ENCODE measurements at places on chromosomes 1 and 21. TPM values are rescaled to one million over a fixed set of nuclear protein-coding genes. Genes with fewer than 3 reads are reported as not detected.

- H3K4me3 ChIP-seq, result no peak overlapping the region
- no peaks in the 10 kb centered on the region for H3K36me3 ChIP-seq
- no peaks in the 10 kb centered on the region for H3K27me3 ChIP-seq
- no peak overlapping the region for H3K27ac ChIP-seq
- no peaks in the 10 kb centered on the region for H3K4me1 ChIP-seq
These were observed 22.3 kb downstream of the TRIM33 start for GRCh38 chr1:114488739-114489138.

- no peaks in the 10 kb centered on the region for H3K36me3 ChIP-seq
- no peak overlapping the region for H3K4me3 ChIP-seq
- H3K27me3 ChIP-seq, result no peaks in the 10 kb centered on the region
These were observed 247.4 kb downstream of the MATN1 start for GRCh38 chr1:30475966-30476365.

DNA sequence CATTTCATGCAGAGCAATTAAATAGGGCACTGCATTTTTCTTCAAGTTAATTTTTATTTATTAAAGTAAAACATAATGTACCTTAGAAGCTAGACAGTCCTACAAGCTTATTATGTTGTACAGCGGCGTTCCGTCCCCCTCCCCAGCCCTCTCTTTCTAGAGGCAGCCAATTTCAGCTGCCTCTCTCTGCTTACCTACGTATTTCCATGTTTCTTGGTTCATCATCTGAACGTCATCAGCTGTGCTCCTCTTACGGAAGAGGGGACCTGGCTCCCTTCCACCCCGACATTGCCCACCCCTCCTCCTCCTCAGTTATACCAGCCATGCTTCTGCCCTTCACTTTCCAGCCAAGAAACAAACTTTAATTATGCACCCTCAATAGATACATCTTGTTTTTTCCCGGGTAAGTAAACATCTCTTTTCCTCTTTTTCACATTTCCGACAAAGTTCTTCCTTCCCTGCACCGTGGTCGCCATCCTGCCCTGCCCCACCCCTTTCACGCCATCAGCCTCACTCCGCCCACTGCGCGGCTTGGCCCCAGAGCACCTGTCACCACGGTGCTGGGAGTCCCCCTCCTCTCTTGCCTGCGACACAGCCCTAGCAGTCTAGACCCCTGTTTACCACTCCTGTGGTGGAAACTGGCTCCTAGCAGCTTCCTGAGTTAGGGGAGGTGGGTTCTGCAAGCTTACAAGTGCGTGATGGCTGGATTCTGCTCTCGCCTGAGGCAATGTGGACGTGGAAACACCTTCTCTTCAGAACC lies 57.9 kb downstream of the SLC37A1 start:
- H3K27ac ChIP-seq, result no peak overlapping the region
- no peak overlapping the region for H3K4me3 ChIP-seq
- no peaks in the 10 kb centered on the region for H3K27me3 ChIP-seq
- peaks cover 42% of the 10 kb centered on the region for H3K36me3 ChIP-seq

DNA sequence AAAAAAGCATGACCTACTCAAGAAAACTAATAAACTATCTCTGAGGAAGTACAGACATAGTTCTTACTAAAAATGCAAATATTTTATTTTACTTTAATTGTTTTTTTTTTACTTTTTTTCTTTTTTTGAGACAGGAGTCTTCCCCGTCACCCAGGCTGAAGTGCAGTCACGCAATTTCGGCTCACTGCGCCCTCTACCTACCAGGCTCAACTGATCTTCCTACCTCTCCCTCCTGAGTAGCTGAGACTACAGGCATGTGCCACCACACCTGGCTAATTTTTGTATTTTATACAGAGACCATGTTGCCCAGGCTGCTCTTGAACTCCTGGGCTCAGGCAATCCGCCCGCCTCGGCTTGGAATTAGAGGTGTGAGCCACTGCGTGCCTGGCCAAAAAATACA lies 1263.1 kb downstream of the KCNT2 start:
- H3K4me1 ChIP-seq, result no peaks in the 10 kb centered on the region
- H3K36me3 ChIP-seq, result no peaks in the 10 kb centered on the region
- no peak overlapping the region for H3K4me3 ChIP-seq
- H3K27ac ChIP-seq, result no peak overlapping the region
- H3K27me3 ChIP-seq, result no peaks in the 10 kb centered on the region

- H3K27ac ChIP-seq, result no peak overlapping the region
- no peaks in the 10 kb centered on the region for H3K27me3 ChIP-seq
- H3K4me3 ChIP-seq, result no peak overlapping the region
- peaks cover 3% of the 10 kb centered on the region for H3K36me3 ChIP-seq
- no peaks in the 10 kb centered on the region for H3K4me1 ChIP-seq
- no peak for DNase-seq
These were observed 31.1 kb downstream of the PADI6 start for GRCh38 chr1:17403081-17403480.

DNA sequence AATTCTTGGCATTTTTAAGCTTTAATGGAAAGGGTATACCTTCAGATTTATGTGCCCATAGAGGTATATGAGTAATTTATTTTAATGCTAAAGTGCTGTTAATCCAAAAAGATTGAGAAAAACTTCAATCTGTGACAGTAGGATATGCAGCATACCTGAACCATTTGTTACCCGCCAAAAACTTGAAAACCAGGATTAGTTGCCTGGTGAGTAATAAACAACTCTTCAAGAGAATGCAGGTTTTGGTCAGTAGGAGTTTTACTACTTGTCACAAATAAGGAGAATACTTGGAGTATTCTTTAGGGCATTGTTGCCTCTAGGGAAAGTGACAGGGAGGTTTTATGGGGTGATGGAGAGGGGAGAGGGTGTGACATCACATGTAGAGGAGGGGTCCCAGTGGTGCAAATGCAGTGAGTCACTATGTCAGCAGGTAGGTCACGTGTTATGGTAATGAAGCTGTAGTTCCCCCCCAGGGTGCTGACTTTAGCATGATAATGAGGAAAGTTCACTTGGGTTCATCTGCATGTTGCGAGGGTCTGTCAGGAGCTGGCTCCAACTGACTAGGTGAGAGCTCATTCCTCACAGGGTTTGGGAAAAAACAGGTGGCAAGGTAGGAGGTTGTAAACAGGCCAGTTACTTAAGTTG lies 23.1 kb downstream of the USP25 start:
- peaks cover 30% of the 10 kb centered on the region for H3K4me1 ChIP-seq
- H3K27me3 ChIP-seq, result no peaks in the 10 kb centered on the region
- DNase-seq, result no peak
- H3K27ac ChIP-seq, result no peak overlapping the region
- no peak overlapping the region for H3K4me3 ChIP-seq

GRCh38 chr1:55724551-55725325 lies 509.6 kb upstream of the USP24 start:
- no peak for DNase-seq
- no peaks in the 10 kb centered on the region for H3K36me3 ChIP-seq
- H3K4me1 ChIP-seq, result no peaks in the 10 kb centered on the region
- H3K27ac ChIP-seq, result no peak overlapping the region
- no peaks in the 10 kb centered on the region for H3K27me3 ChIP-seq

- no peaks in the 10 kb centered on the region for H3K4me1 ChIP-seq
- no peak overlapping the region for H3K27ac ChIP-seq
- no peak overlapping the region for H3K4me3 ChIP-seq
- H3K36me3 ChIP-seq, result no peaks in the 10 kb centered on the region
- DNase-seq, result no peak
These were observed 3.0 kb downstream of the HSD3B1 start for GRCh38 chr1:119510046-119510445.

DNA sequence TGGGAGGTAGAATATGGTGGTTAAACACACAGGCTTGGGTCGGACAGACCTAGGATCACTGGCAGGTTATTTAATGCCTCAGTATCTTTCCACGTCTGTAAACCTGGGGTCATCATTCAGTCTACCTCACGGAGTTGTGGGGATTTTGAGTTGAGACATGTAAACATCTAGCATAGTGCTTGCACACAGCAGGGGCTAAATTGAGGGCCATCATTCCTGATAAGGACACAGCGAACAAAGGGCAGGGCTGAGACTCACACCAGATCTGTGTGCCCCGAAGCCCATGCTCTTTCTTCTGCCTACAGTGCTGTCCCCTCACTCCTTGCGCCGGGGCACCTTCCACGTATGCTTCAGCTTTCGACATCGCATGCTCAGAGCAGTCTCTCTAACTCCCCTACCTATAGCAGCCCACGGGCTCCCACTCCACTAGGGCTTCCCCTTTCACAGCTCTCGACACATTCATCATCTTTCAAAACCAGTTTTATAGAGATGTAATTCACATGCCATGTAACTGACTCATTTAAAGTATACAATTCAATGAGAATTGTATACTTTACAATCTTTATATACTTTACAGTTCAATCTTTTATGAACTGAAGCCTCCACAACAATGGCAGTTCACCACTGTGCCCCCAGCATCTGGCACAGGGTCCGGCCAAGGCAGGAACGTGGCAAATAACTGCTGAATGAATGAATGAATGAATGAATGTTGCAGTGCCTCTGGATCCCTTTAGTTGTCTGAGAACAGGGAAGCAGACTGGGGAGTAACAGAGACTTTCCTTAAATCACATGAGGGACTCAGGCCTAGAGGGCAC lies 48.0 kb downstream of the GPR161 start:
- no peaks in the 10 kb centered on the region for H3K27me3 ChIP-seq
- DNase-seq, result no peak
- no peak overlapping the region for H3K27ac ChIP-seq
- no peaks in the 10 kb centered on the region for H3K36me3 ChIP-seq

- H3K4me3 ChIP-seq, result peak overlapping the region; percentile 48
- peaks cover 10% of the 10 kb centered on the region for H3K4me1 ChIP-seq
- DNase-seq, result no peak
- H3K36me3 ChIP-seq, result no peaks in the 10 kb centered on the region
- H3K27me3 ChIP-seq, result peaks cover 27% of the 10 kb centered on the region
- no peak overlapping the region for H3K27ac ChIP-seq
These were observed 463 bp downstream of the IL12RB2 start for GRCh38 chr1:67308136-67308535.

DNA sequence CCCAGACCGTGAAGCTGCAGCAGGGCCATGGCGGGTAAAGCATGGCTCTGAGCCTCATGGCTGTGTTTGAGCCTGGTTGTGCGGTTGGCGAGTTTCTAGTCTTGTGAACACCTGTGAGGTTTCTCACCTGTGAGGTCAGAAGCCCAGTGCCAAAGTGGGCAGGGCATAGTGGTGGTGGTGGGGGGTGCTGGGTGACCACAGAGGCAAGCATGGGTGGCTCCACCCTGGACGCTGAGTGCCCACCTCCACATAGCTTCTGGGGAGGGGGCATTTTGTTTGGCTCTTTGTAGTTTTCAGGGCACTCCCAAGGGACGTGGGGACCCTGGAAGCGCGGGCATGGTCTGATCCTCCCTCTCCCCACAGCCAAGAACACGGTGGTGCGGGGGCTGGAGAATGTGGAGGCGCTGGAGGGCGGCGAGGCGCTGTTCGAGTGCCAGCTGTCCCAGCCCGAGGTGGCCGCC lies 91.1 kb downstream of the TRIM11 start:
- H3K27ac ChIP-seq, result no peak overlapping the region
- DNase-seq, result no peak
- peaks cover 8% of the 10 kb centered on the region for H3K36me3 ChIP-seq
- H3K4me1 ChIP-seq, result peaks cover 8% of the 10 kb centered on the region
- H3K4me3 ChIP-seq, result no peak overlapping the region

DNA sequence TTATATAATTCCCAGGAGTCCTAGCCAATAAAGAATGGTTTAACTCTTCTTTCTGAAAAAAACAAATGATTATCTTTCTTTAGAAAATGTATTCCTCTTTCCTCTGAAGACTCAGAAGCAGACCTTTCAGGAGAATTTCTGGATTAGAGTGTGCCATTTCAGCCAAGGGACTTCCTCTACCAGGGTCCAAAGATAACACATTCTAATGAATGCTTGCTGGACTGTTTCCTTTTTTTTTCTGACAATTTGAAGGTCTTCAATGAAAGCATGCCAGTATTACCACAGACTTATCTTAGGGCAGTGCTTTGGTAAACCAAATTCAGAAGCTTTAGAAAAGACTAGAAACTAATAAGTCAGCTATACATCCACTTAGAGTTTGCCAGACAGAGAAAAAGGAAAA lies 80.5 kb downstream of the RERE start:
- no peak overlapping the region for H3K27ac ChIP-seq
- no peak overlapping the region for H3K4me3 ChIP-seq
- no peak for DNase-seq
- no peaks in the 10 kb centered on the region for H3K36me3 ChIP-seq
- no peaks in the 10 kb centered on the region for H3K27me3 ChIP-seq

GRCh38 chr1:12770620-12771019 lies 2.9 kb upstream of the PRAMEF12 start:
- DNase-seq, result no peak
- no peaks in the 10 kb centered on the region for H3K4me1 ChIP-seq
- no peak overlapping the region for H3K27ac ChIP-seq
- H3K4me3 ChIP-seq, result no peak overlapping the region
- H3K27me3 ChIP-seq, result peaks cover 3% of the 10 kb centered on the region

GRCh38 chr21:36034211-36034913 lies 26.0 kb downstream of the SETD4 start:
- H3K27ac ChIP-seq, result no peak overlapping the region
- no peak for DNase-seq
- H3K4me3 ChIP-seq, result no peak overlapping the region

DNA sequence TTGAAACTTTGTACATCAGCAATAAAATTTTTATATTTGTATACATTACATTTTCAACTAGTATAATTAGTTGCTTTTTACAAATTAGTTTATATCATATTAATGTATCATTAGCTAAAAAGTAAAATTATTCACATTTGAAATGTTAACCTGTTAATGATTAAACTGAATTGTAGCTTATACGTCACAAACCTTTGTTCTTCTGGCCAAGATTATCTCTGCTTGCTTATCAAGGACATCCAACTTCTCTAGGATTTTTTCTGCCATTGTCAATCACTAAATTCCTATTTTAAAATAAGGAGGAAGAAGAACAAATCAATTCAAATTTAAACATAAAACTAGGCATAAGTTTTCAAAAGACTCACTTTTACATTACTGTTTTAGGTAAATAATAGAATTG lies 7.8 kb downstream of the C1orf141 start:
- no peak overlapping the region for H3K4me3 ChIP-seq
- no peaks in the 10 kb centered on the region for H3K36me3 ChIP-seq
- H3K4me1 ChIP-seq, result no peaks in the 10 kb centered on the region
- DNase-seq, result no peak
- no peaks in the 10 kb centered on the region for H3K27me3 ChIP-seq

DNA sequence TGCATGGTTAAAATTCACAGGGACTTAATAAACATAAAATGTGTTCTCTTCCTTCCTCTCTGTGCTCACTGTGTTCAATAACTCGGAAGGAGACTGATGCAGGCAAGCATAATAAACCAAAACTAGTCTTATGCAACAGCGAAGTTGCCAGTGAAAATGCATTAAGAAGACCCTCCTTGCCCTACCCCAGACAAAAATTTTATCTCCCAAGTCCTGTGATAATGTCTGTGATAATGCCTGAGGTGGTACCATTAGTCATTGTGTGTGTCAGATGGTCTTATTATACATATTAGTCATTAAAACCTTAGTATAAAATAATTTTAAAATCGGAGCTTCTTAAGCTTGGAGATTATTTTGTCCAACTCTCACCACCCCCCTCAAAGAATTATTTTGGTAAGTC lies 97.8 kb downstream of the NGF start:
- H3K4me3 ChIP-seq, result no peak overlapping the region
- no peaks in the 10 kb centered on the region for H3K27me3 ChIP-seq
- H3K27ac ChIP-seq, result no peak overlapping the region
- DNase-seq, result no peak
- H3K4me1 ChIP-seq, result no peaks in the 10 kb centered on the region

Gene SERPINC1
- total RNA-seq, result not detected

Gene DPT
- 35.0 TPM for total RNA-seq

Gene PROX1
- total RNA-seq, result 57.7 TPM

Gene C1orf226
- 5.4 TPM for total RNA-seq

Gene CFHR3
- total RNA-seq, result not detected

Gene FMOD
- total RNA-seq, result 33.2 TPM

Gene CFAP74
- total RNA-seq, result 0.07 TPM

Gene OR6N1
- not detected for total RNA-seq

Gene VAV3
- total RNA-seq, result 8.3 TPM

Gene COQ8A
- total RNA-seq, result 337 TPM

Gene SLC44A5
- total RNA-seq, result 2.1 TPM
